ENCODE measurements at places on chromosomes 3 and 15.

DNA sequence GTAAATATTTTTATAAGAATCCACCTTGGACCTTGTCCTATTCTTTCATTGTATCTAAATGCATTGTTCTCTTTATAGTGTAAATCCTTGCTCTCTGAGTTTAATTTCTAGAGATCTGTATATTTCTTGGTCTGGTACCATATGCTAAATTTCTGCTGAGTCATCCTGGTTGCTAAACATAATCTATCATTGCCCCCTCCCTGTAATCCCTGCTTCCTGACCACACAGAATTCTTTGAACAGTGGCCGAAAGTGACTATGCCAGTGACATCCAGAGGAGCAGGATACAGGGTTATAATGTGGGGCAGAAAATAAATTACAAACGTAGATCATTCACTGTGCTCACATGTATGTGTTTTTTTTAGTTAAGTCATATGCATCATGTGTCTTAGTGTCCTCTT is 143.1 kb downstream of the DIPK2A start:
- no peak for DNase-seq

DNA sequence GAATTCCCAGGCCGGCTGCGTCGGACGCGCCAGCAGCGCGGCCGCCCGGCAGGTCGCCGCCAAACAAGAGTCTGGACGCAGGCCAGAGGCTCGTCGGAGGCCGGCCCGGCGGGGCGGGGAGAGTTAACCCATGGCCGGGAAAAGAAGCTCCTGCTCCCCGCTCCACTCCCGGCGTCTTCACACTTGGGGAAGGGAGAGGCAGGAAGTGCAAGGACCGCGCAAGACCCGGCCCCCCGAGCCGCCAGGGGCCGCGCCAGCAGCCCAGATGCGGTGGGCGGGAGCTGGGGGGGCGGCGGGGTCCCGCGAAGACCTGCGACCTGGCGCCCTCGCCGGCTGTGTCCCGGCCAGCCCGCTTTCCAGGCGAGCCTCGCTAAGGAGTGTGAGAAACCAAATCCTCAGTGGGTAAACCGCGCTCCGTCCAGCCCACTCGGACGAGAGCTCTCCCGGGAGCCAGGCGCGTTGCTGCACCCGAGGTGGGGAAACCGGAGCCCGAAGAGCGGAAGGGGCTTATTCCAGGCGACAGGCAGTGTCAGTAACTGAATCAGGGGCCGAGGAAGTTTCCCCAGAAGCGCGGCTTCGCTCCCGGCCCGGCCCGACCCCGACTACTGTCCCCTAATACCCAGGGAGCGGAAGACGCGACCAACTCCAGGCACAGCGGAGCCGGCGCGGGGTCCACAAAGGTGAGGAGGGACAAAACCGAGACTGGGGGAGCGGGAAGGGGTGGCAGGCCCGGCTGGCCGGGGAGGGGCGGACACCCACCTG is 721 bp downstream of the ADAMTS7 start:
- no peak for DNase-seq

DNA sequence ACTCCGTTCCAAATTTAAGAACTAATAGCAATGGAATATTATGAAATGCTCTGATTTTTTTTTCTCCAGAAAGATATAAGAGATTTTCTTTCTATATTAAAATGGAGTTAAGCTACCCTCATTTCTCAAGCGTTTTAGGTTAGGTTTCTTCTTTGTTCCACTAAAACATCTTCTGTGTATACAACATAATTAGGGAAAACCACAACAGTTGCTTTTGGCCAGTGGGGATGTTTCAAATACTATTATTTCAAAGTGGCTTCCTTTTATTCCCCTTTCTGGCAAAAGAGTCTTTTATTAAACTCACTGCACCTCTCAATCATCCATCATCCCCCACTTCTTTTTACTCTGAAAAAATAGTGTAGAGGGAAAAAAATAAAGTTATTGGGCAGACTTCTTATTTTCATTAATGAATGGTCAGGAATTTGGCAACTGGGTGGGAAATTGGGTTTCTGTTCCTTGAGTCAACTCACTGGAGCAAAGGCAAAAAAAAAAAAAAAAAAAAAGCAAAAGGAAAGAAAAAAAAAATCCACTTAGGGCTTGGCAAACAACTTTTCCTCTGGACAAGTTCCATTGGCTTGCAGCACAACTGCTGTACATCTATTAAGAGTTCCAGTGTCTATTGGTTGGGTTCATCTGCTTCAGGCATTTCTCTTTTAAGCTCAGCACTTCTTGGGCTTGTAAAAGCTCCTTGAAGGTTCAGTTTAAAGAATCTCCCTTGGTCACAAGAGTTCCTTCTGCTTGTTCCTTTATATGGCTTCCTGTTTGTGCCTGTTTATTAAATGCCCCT is 963.4 kb downstream of the ROBO1 start:
- DNase-seq: no peak

GRCh38 chr3:181899702-181900101 is 188.0 kb downstream of the SOX2 start:
- no peak for DNase-seq

DNA sequence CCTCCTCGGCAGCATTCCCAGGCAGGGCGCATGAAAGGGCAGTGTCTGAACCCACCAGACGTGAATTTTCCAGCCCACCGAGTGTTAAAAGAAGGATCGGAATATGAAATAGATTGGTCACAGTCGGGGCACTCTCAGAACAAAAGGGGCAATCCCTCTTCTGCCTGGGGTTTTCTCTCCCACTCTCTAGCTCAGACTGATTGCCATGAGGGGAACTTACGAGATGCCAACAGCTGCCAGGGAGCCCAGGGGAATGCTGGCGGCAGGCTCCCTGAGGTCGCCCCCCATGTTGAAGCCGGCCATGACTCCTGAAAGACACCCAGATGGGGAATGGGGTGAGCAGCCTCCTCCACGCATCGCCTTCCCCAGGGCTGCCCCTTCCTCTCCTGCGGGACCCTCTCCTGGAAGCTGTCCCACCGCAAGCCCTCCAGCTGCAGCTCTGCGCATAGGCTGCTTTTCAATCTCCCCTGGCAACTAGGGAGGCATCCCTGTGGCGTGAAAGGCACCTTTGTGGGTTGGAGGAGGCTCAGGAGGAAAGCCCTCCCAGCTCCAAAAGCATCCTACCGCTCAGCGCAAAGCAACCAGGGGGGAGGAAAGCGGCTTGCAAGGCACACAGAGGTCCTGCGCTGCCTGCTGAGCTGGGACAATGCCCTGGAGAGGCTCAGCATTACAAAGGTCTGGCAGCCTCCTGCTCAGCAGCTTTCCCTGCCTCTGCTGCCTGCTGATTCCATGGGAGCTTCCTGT is 64.8 kb upstream of the HEG1 start:
- DNase-seq: no peak

- no peak for DNase-seq
These were observed 22.4 kb downstream of the LRRC58 start for GRCh38 chr3:120326784-120327183.

- no peak for DNase-seq
These were observed 67.1 kb downstream of the OXSM start for GRCh38 chr3:25856902-25857518.

DNA sequence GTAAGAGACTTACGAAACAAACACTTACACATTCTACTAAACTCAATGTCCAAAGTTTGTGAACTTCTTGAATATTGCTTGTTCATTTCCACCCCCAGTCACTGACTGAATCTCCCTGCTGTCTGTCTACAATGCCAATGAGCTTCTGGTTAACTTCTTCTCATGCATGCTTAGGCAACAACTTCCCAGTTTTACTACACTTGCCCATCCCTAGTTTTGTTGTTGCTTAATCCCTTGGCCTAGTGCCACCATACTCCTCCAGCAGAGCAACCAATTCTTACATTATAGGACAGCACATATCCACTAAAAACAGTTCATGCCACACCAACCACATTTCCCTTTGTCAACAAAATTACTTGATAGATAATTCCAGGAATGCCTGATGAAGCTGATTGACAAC is 40.9 kb upstream of the CCR2 start:
- no peak for DNase-seq

DNA sequence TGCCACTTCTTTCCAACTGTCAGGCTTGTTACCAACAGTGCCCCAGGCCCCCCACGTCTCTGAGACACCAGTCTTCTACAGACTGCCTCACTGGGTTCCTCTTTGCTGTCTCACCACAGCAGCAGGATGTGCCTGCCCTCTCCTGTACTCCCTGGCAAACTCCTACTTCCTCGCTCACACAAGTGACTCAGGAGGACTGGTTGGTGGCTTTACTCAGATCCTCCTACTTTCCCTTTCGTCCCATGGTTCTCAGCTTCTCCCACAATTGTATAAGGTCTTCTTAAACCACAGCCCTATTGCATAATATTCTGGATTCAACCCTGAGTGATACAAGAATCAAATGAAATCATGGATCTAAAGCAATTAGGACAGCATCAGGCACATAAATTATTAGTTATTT is 246.6 kb upstream of the PROK2 start:
- DNase-seq: no peak

- DNase-seq: no peak
These were observed 4.6 kb downstream of the TLE3 start for GRCh38 chr15:70093070-70093469.

DNA sequence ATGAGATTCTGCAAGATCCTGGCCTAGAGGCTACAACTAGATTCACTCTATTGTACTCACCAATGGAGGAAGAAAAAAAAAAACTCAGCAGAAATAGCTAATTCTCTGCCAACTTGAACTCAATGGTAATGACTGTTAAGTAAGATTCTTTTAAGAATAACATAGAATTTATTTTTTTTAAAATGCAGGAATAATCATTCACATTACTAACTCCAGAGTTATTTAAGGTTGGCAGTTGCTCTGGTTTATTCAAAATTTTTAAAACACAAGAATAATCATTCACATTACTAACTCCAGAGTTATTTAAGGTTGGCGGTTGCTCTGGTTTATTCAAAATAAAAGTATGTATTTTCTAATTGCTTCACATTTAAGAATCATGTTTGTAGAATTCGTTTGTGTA is 1071.9 kb downstream of the IGSF11 start:
- no peak for DNase-seq

- DNase-seq: no peak
These were observed 2.5 kb downstream of the EEFSEC start for GRCh38 chr3:128155616-128156360.

DNA sequence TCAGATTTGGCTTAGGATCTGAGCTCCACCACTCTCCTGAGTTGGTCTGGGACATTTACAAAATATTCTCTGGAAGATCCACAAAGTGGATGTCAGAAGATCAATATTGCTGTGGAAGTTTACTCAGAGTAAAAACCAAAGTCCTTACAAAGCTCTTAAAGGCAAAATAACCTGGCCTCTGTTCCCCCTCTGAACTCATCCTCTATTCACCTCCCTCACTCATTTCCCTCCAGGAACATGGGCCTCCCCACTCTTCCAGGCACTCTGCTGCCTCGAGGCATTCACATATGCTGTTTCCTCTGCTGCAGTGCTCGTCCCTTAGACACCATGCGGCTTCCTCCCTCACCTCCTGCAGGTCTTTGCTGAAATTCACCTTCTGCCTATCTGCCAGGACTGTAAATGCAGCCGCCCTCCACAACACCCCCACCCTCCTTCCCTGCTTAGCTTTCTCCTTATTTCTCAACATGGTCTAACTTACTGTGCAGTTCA is 19.1 kb upstream of the CCDC174 start:
- no peak for DNase-seq

- no peak for DNase-seq
These were observed 29.3 kb downstream of the BTD start for GRCh38 chr3:15630646-15631350.
